Stimulated activated CD4-positive, alpha-beta T cell treated with anti-CD3 and anti-CD28 coated beads, Interleukin-4, amount 100 ng/mL, for 24 hours (primary cell): ENCODE measurements at places on chromosomes 12 and 14.

GRCh38 chr12:54622463-54623183 is 12.1 kb downstream of the LACRT start:
- no peak for DNase-seq

- DNase-seq = peak; percentile 42
Observed at GRCh38 chr14:102320033-102320660, 601 bp downstream of the ZNF839 start.

DNA sequence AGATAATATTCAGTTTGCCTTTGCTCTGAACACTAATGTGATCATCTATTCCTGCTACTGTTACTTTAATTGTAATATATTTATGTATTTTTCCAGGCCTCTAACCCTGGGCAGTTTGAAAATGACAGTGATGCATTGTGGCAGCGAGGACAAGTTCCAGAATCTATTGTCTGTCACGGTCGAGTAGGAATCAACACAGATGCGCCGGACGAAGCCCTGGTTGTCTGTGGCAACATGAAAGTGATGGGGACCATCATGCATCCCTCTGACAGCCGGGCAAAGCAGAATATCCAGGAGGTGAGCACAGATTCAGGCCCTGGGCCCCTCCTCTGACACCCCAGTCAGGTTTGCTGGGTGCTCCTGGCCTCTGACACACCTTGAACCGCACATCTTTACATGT is 78.5 kb downstream of the MYRFL start:
- DNase-seq = no peak

DNA sequence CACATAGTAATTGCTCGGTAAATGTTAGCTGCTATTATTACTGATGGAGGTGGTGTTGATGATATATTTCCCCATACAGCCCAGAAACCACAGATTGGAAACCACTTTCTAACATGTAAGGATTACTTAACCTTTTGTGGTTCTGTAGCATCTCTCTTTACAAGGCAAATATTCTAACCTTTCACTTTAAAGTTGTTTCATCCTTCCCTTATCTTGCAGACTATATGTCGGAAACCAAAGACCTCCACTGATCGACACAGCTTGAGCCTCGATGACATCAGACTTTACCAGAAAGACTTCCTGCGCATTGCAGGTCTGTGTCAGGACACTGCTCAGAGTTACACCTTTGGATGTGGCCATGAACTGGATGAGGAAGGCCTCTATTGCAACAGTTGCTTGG is 75.8 kb downstream of the FRMD6 start:
- DNase-seq = no peak

DNA sequence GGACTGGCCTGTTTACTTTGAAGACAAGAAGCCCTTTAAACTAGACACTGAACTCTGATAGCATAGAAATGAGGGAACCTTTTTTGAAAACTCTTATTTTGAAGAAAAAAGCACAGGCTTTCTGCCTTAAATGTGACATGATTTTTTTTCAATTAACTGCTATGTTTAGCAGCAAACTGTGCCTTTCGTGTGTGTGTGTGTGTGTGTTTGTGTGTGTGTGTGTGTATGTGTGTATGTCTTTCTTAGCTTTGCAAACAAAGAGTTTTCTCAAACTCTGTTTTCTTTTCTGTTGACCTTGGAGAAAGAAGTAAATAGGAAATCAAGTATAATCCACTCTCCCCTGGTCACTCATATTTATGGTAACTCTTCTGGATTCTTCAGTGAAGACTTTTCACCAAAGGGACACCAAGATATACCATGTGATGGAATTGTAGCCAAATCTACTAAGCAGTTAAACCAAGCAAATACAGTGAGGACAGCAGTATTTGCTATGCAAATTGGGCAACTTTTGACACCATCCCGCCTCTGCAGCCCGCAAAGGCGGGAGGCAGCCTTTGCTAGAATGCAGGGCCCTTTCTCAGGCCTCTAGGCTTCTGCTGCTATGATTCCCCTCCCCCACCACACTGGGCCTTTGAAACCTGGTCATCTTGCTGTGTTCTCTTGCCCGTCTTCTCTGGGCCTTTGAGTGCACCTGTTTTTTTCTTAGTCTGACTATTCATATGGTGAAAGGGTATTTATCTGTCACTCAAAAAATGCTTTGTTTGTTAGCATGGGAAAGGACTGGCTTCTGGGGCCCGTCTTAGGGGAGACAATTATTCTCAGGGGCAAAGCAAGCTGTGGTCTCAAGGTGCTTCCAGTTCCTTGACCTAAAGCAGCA is 107.9 kb downstream of the MYRFL start:
- DNase-seq = no peak

- DNase-seq = no peak
Observed at GRCh38 chr12:45509187-45509586, 220.3 kb upstream of the ARID2 start.

DNA sequence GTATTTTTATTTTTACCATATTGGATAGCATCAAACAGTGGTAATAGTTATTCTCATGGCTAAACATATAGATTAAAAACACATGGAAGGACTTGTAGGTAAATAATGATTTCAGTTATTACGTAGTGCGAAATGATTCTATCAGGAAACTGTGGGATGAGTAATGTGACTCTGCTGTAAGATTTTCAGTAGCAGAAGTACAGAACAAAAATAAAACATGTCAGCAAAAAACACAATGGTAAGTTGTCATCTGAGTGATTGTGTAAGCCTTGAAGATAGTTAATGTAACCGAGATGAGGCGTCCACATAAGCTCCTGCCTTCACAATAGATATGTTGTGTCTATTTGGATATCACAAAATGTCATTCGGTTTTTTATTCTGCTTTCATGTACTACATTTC is 99.8 kb downstream of the BORCS5 start:
- no peak for DNase-seq
